ENCODE measurements at places on chromosomes 2 and 18.

- no peak for DNase-seq
Observed at GRCh38 chr18:5513947-5514346, 29.9 kb downstream of the EPB41L3 start.

GRCh38 chr2:224438726-224439125 lies 36.8 kb upstream of the FAM124B start:
- no peak for DNase-seq

DNA sequence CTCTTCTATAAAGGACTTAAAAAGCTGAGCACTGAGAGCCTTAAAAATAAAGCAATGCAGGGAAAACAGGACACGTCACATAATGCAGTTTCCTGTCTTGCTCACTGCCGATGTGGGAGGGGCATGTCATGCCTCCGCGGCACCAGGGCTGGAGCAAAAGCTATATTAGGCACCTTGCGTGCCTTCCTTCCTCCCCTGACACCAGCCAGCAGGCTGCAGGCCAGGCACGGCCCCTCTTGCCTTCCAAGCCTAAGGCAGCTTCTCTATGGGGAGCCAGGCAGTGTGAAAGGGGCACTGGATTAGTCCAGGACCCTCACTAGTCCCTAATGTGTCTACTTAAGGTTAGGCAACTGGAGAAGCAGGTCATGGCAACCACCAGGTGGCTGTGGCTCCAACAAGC lies 26.3 kb downstream of the MRPL35 start:
- DNase-seq = peak; percentile 51

DNA sequence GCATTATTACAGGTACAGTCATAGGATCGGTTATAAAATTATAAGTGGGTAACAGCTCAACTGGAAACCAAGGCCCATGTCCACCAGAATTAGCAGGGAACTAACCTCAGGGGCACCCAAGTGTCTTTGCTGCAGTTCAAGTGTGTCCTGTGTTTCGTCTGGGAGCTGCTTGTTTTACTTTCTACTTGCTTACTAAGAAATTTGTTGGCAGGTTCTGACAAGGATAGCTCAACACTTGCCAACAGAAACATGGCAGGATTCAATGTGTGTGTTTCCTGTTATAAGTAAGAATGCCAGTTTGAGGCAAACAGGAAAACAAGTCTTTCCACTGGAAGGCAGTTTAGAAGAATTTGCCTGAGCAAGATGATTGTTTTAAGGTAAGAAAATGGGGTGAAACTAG lies 104.5 kb downstream of the EPHA4 start:
- no peak for DNase-seq

- DNase-seq = no peak
Observed at GRCh38 chr2:217864963-217865772, 137.6 kb downstream of the TNS1 start.

DNA sequence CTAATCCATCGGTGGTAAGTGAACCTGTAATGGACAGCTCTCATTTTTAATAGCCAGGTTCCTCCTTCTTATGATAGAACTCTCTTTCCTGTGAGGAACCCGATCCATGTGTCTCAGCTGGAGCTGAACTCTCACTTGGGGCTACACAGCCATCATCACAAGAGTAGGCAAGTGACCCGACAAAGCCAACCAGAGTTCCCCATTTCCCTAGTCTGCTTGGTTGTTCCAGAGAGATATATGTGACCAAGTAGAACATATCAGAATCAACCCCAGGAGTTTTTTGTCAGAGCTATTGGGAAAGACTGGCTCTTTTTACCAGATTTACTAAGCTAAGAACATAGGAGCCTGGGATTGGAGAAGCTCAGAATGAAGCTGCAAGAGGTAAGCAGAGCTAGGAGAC lies 14.6 kb upstream of the HNRNPLL start:
- no peak for DNase-seq

GRCh38 chr18:37303009-37303408 lies 262.6 kb downstream of the CELF4 start:
- DNase-seq = no peak

- peak; percentile 60 for DNase-seq
Observed at GRCh38 chr2:68715353-68716041, 19.1 kb upstream of the ARHGAP25 start.

DNA sequence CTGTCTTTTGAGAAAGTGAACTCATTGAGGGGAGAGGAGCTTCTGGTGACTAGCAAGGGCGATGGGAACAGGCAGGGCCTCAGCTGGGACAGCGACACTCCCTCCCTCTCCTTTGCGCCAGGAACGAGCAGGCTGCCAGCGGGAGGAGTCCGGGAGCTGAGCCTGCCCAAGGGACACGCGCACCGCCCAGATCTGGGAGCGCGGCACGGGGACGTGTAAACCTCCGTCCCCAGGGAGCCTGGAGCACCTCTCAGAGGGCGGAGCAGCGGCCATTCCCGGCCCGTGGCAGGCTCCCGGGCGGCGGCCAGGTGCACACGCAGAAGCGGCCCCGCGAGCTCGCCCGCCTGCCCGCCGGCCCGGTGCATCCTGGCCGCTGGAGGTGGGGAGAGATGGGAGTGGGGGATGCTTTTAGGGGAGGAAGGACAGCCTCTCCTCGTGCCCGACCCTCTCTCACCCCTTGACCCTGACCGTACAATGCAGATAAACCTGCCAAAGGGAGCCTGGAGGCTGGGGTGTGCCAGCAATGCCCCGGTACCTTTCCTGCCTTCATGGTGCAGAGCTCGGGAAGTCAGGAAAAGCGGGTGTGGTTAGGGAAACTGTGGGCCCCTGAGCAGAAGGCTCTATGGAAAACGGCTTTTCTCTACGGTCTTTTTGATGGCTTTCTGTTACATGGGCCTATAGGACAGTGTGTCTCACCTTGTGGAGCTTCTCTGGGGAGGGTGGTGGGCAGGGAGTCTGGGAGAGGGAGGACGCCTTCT lies 2.2 kb downstream of the AQP4 start:
- DNase-seq = no peak

DNA sequence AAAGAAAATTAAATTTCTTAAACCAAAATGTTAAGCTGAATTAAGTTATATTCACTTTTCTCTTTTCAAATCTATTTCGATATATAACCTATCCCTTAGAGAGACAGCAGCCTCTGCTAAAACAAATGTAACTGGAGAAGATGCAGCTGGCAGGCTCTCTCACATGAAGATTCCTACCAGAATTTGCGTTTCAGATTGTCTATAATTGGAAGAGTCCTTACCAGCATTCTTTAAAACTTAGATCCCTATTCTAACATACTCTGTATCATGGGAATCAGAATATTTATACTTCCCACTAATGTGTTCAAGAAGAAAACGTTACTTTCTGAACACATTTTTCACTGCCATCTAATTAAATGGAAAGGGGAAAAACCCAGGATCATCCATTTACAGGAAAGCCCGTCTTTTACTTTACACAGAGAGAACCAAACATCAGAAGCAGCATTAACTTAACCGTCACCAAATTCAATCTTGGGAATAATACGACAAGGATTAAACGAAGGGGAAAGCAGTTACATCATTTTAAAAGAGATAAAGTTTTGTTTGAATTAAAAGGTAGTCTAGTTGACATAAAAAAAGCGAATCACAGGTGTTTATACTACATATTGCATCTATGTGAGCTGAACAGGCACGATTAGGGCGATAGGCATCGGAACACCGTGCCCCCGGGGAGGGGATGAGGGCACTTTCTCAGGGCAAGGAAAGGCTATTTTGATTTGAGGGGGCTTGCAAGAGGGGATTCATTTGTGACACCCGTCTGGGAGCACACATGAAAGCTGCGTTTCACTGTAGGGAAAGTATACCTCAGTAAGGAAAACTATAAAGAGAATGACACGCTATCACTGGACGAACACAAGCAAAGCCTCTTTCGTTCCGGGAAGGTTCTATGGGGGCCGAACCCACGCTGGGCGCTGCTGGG lies 1.3 kb downstream of the PTPN2 start:
- no peak for DNase-seq

DNA sequence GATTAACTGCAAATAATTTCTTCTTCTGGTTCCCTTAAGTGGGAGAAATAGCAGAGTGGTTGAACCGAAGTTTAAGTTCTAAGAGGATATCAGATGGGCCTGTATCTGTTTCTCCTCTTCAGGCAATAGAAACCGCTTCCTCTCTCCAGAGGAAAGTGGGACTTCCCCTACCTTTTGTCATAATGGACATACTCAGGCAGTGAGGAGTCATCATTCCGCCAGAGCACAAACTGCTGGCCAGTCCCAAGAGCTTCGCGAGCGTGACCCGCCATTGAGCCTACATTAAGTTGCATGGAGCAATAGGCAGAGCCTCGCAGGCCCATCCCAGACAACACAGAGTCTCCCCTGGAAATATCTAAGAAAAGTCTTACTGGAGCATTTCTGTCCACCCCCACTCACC lies 158.9 kb downstream of the LDLRAD4 start:
- DNase-seq = no peak

GRCh38 chr2:26727641-26728561 lies 35.4 kb downstream of the KCNK3 start:
- DNase-seq = peak; percentile 27

DNA sequence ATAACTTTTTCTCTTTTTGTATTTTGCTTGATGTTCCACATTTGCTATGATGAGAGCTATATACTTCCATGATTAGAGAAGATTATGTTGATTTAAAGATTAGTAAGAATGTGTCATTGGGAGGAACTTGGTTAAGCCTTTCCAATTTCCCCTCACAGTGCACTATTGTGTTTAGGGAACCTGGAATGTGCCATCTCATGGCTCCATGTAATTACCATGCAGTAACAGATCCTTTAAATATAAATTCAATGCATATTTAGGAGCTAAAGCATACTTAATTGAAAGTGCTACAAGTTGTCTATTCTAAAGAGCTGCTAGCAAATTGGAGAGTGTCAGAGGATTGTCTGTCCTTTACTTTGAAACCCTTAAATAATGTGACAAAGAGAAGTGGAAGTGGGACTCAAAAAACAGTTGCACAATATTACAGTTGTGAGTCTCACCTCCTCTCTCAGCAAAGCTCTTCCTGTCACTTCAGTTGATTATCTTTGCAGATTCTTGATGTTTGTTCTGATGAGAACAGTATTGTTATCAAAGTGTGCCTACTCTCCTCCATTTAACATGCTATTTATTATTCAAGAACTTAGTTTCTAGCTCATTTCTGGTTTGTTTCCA lies 1162.7 kb upstream of the ZEB2 start:
- DNase-seq = no peak

DNA sequence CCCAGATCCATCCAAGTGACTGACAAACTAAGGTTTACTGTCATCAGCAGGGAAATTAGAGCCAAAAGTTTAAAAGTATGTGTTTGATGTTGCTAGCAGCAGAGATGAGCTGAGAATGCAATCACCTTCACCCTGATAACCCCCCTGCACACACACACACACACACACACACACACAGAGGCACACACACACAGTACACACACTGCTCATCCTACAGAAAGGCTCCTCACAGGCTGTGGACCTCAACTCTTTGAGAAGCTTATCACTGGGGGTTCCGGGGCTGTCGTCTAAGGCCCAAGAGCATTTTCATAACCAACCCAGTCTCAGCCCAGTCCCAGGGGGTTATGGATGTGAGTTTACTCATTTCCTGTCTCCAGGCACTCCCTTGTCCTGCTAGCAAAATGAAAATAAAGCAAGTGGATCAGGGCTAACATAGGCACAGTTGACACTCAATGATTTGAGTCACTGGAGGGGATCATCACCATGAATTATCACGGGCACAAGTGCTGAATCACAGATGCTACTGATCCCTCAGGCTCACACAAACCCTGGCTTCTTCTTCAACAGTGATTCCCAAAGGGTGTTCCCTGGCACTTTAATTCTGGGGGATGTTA lies 76.6 kb downstream of the ALK start:
- no peak for DNase-seq

DNA sequence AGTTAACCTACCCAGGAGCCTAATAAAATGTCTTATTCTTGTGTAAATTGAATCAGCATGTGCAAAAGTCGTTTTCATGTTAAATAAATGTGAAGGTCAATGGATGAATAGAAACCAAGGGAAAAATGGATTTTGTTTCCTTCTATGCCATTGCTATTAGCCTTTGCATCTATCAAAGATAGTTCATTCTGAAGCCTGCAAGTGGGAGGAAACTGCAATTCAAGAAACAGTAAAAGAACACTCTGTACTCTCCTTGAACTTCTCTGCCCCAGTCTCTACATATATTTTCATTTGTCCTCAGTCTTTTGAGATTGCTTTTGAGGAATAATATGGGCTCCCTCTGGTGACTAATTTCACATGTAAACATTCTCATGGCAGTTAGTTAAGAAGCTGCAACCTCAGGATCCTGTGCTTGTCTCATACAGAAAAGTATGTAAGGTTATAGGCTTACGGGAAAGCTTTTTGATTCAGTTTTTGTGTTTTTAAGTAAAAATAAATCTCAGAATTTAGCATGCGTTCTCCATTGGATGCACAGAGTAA lies 1590.0 kb upstream of the LRRTM1 start:
- no peak for DNase-seq

GRCh38 chr2:12068796-12069538 lies 322.5 kb downstream of the LPIN1 start:
- no peak for DNase-seq

DNA sequence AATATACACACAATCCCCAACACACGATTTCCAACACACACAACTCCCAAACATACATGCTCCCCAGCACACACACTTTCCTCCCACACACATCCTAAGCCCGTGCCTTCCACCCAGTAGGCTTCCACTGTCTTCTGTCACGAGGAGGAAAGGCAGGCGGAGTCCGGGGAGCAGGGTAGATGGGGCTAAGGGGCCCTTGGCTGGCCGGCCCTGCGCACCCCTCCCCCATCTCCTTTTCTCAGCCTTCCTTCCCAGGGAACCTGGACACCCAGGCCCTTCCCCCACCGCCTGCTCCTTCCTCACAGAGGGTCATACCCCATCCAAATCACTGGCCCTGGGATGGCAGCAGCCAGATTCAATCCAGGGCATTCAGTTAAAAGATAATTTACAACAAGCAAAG lies 3.4 kb upstream of the PDCD1 start:
- no peak for DNase-seq

- DNase-seq = no peak
Observed at GRCh38 chr2:188811522-188811921, 162.7 kb upstream of the COL3A1 start.

- no peak for DNase-seq
Observed at GRCh38 chr18:49890041-49890440, 76.7 kb upstream of the ACAA2 start.

- no peak for DNase-seq
Observed at GRCh38 chr18:9516437-9517064, 41.2 kb downstream of the RALBP1 start.

- DNase-seq = no peak
Observed at GRCh38 chr2:40281021-40281940, 170.6 kb downstream of the SLC8A1 start.

- DNase-seq = peak; percentile 28
Observed at GRCh38 chr2:26298638-26299393, 47.1 kb upstream of the SELENOI start.

- DNase-seq = no peak
Observed at GRCh38 chr18:35088921-35089320, 47.7 kb downstream of the MAPRE2 start.

Measured in stimulated activated CD4-positive, alpha-beta T cell treated with anti-CD3 and anti-CD28 coated beads, Interleukin-2, amount 100 ng/mL, for 24 hours (primary cell).